BE2C (cell line): ENCODE measurements at places on chromosomes 11 and 22.

DNA sequence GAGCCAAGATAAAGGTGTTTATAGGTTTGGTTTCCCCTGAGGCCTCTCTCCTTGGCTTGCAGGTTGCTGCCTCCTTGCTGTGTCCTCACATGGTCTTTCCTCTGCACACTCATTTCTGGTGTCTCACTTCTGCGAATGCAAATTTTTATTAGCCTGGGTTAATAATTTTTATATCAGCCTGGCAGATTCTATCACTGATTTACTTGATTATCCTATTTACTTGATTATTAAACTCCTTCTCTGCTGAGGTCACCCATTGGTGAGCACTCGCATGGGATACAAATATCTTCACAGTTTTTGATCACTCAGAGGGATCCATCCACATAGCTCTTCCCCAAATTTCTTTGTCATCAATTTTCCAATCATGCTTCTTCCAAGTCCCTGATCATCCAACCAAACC is 90.9 kb upstream of the IGLL5 start:
- no peak for DNase-seq

DNA sequence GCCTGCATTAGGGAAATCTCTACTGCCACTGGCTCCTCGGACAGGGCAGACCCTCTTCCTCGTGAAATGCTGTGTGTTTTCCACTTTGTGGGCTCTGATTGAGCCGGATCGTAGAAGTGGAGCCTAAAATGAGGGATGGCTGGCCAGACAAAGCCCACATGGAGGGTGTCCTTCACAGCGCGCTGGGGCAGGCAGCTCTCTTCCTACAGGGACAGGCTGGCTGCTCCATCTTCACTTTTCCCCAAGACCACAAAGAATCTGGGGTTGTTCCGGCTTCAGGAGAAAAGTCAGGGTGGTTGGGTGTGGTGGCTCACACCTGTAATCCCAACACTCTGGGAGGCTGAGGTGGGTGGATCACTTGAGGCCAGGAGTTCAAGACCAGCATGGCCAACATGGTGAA is 94.9 kb downstream of the MORC2 start:
- no peak for DNase-seq

DNA sequence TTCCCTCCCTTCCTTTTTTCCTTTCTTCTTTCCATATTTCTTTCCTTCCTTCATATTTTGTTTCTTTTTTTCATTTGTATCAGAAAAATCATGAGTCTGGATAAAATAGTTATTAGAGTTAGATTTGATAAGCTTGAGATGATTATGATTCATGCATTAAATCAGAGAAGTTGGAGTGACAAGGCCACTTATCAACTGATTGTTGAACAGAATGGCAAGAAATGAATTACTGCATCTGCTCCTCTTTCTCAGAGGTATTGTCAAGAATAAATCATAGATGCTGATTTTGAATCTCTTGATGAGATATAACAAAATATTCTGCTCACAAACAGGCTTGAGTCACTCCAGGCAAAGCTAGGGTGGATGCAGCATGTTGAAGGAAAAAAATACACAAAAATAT is 54.6 kb upstream of the ANO5 start:
- DNase-seq: no peak

DNA sequence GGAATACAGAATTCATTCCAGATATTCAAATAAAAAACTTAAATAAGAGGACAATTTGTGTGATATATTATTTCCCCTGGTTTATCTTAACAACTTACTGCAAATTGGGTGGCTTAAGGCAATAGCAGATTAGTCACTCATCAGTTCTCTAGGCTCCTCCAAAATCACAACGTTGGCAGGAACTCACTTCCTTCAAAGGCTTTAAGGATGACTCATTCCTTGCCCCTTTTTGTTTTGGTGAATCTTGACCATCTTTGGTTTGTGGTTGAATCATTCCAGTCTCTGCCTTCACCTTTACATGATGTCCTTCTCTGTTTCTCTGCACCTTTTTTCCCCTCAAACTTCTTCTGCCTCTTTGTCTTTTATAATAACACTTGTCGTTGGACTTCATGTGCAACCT is 3.4 kb downstream of the OR10AG1 start:
- no peak for DNase-seq

GRCh38 chr22:20591295-20591645 is 83.9 kb downstream of the MED15 start:
- DNase-seq: no peak

- no peak for DNase-seq
Observed at GRCh38 chr11:88301488-88302140, 35.9 kb downstream of the CTSC start.

- no peak for DNase-seq
Observed at GRCh38 chr11:58502004-58502403, 5.9 kb downstream of the OR5B21 start.

DNA sequence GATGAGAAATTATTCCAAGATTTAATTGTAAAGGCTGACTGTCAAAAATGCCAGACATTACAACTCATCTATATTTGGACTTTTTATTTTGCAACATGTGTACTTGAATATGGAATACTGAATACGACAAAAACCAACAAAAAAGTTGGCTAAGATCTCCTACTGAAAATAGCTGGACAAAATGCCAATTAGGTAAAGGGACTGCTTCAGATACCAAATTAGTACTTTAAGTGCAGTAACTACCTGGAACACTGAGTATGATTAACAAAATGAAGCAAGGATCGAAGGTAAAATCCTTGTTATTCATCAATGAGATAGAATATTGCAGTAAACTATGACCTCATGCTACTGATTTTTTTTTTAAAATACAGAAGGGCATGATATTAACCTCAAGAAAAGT is 173.8 kb downstream of the SOX6 start:
- no peak for DNase-seq

GRCh38 chr22:49307870-49308269 is 519.8 kb downstream of the BRD1 start:
- no peak for DNase-seq

DNA sequence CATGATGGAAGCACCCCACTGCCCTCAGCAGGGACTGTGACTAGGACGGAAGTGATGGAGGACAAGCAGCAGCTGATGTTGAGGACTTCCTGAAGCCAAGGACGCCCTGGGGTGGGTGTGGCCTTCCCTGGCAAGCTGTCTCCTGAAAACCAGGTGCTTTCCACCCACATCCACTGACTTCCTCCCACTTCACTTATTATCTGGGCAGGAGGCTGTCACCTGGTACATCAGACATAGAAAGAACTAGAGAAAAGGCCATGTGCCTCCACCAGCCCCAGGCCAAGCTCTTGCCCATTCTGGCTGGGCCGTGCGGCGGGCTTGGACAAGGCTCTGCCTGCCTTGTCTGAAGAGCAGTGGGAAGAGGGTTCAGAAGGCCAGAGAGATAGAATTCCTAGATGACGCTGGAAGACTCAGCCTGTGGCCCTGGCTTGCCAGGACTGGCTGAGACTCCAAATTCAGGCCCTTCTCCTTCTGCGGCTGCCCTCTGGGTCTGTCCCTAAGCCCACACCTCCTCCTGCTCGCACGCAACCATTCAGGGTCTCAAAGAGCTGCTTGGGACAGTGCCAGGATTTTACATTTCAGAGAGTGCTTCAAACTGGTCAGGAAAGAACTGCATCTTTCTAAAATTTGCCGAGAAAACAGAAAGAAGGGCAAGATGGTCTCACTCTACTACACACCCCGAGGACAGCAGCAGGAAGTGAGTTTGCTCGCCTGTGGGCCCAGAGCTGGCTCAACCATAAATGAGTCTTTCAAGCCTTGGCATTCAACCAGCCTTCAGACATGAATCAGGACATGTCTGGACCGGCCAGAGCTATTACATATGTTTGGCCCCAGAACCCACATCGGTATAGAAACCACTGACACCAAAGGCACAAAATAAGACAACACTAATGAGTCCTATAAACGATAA is 13.3 kb downstream of the ARHGAP1 start:
- DNase-seq: no peak

- DNase-seq: no peak
Observed at GRCh38 chr11:16941935-16942334, 72.3 kb downstream of the PLEKHA7 start.

GRCh38 chr22:17198170-17199002 is 20.8 kb downstream of the ADA2 start:
- no peak for DNase-seq

DNA sequence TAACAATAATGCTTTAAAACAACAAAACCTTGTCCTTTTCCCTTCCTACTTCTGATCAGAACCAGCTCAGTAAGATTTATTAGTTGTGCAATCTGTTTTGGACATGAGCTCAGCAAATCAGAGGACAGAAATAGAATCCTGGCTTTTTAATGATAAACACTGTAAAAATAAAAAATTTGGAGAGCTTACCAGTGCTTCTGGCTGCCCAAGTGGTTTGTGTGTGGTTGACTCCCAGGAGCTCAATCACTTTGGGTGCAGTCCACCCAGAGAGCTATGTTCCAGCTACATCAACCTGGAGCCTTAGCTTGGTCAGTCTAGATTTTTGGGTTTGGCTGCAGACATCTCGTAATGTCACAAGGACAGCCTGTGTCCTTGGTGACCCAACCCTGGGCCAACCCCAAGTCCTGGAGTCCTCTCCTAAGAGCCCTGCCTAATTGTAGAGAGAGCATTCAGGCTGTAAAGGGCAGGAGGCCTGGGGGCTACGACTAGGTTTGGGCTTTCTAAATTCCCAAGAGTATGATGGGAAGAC is 28.5 kb downstream of the CD44 start:
- no peak for DNase-seq

GRCh38 chr22:36467042-36467810 is 14.2 kb downstream of the TXN2 start:
- peak; percentile 86 for DNase-seq

- peak; percentile 49 for DNase-seq
Observed at GRCh38 chr11:69211920-69212797, 56.4 kb downstream of the SMIM38 start.

DNA sequence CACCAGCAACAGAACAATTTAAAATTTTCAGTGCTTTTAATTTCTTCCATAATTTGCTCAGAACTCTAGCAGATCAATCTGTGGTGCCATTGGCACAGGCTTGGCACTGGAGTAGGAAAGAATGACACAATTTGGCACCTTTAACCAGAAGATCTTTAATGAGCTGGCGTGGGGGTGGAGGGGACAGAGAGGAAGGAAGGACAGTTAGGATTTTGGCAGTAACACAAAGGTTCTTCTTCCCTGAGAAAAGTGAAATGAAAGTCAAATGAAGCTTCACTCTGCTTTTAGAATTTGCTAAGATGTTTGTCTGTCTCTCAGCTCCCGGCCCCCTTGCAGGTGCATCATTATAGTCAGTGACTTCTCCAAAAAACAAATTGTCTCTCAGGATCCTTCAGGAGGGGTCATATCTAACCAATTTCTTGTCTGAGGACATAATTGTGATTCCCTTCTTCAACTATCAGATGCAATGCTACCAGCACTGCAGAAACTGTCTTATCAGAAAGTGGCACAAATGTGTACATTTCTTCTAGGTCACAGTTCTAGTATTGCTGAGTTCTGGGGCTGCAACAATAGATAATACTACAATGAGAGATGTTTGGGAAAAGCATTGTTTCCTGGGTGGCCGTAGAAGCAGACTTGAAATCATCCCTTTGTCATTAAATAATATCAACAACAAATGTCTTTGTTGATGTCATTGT is 66.8 kb downstream of the CSTPP1 start:
- no peak for DNase-seq

DNA sequence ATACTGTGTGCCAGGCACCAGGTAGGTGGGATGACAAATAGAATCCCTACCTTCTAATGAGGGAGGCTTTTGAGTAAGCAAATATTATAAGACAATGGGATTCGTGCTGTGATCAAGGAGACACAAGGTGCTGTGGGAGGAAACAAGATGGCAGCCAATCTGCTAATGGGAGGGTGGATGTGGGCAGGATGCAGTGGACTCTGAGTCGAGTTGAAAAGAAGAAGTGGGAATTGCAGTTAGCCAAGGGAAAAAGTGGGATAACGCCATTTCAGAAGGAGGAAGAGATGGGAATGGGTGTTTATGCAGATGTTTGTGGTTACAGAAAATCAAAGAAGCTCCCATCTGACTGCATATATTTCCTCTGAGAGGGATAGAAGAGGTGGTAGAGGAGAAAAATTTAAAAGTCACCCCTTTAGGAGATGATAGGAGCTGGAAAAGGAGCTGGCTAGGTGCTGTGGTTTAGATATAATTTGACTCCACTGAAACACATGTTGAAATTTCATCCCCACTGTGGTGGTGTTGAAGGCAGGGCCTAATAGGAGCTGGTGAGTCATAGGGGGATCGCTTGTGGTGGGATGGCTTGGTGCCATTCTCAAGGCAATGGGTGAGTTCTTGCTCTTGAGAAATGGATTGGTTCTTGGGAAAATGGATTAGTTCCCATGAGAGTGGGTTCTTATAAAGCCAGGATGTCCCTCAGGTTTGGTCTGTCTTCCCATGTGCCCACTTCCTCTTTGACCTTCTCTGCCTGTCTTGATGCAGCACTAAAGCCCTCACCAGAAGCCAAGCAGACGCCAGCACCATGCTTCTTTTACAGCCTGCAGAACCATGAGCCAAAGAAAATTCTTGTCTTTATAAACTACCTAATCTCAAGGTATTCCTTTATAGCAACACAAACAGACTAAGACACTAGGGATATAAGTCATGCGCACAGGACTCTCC is 30.0 kb upstream of the POU2AF1 start:
- no peak for DNase-seq

DNA sequence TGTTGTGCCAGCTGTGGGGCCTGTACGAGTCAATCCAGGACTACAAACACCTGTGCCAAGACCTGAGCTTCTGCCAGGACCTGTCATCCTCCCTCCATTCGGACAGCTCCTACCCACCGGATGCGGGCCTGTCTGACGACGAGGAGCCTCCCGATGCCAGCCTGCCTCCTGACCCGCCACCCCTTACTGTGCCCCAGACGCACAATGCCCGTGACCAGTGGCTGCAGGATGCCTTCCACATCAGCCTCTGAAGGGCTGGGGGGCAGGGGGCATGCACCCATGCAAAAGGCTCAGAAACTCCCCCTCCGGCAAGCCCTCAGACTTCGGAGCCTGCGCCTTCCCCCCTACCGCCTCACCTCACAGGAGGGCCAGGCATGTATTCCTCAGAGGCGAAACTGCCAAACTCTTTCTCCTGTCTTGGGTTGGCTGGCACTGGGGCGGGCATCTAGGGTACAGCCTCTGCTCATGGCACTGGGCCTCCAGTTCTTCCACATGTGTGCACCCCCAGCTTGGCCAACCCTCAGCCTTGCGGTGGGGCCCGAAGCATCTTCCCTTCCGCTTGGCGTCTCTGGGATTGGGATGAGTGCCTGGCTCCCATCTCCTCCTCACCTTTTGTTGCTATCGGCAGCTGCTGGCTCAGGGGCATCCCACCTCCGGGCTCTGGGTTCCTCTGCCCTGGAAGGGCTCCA is 1.2 kb downstream of the FAM89B start:
- DNase-seq: no peak
